Heart right ventricle (tissue), 16 donors: ENCODE measurements at places on chromosomes 7 and 10. TPM values are rescaled to one million over a fixed set of nuclear protein-coding genes. Genes with fewer than 3 reads are reported as not detected.

Gene SH2B2
- polyA plus RNA-seq = 2.3 TPM

Gene GRB10
- polyA plus RNA-seq = 22.5 TPM

Gene MARVELD1
- polyA plus RNA-seq = 11.9 TPM

Gene OR2A5
- polyA plus RNA-seq = not detected

Gene ASB10
- 7.2 TPM for polyA plus RNA-seq

Gene VSTM4
- 6.1 TPM for polyA plus RNA-seq

Gene POT1
- polyA plus RNA-seq = 5.1 TPM
